ENCODE measurements at places on chromosomes 4 and X.

DNA sequence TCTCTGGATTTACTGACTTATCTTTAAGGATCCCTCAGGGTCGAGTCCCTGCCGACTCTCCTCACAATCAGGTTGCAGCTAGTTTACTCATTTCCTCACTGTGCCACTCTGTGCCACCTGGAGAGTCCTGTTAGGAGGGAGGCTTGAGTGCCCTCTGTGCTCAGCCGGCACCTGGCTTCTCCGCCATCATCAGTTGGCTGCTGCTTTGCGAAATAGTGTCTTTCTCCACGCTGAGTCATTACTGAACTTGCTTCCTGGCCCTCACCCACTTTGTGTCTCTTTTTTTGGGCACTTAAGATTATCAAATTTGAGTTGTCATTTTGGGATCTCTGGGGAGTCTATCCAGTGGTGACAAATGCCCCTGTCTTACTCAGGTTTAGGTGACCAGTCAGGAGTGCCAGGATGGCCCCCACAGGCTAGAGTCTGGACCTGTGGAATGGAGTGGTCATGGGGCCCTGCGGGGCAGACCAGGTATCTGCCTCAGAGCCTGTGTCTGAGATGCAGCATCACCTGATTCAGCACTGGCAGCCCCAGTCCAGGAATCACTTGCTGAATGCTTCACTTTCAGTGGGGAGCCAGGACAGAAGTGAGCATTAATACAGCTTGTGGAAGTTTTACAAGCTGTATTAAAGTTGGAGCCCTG, 37.7 kb downstream of the JADE1 start:
- DNase-seq, result no peak

GRCh38 chrX:105803891-105804290, 18.4 kb upstream of the NRK start:
- DNase-seq, result no peak

GRCh38 chr4:3226944-3227343, 22.0 kb upstream of the MSANTD1 start:
- no peak for DNase-seq

GRCh38 chrX:147403040-147403439, 508.7 kb upstream of the FMR1 start:
- no peak for DNase-seq

- no peak for DNase-seq
Measured at GRCh38 chr4:36990128-36990872, 254.2 kb upstream of the NWD2 start.

GRCh38 chr4:18689308-18690115, 668.0 kb upstream of the LCORL start:
- DNase-seq, result peak; percentile 27
